ENCODE measurements at places on chromosomes 16 and 17. TPM values are rescaled to one million over a fixed set of nuclear protein-coding genes. Genes with fewer than 3 reads are reported as not detected.

QPRT gene
- total RNA-seq: 1.4 TPM

CRISPLD2 gene
- 3.6 TPM for total RNA-seq

PLCG2 gene
- 4.3 TPM for total RNA-seq

KRT40 gene
- total RNA-seq: not detected

TPSG1 gene
- total RNA-seq: 0.10 TPM

NHERF1 gene
- 35.8 TPM for total RNA-seq

TNP2 gene
- not detected for total RNA-seq

KRT222 gene
- 0.43 TPM for total RNA-seq

Data from A549 treated with DMSO at 1 μM for 4 hours (cell line).